ENCODE measurements at places on chromosomes 12 and 14. TPM values are rescaled to one million over a fixed set of nuclear protein-coding genes. Genes with fewer than 3 reads are reported as not detected.

GRCh38 chr12:2212971-2213869 is 160.4 kb downstream of the CACNA1C start:
- no peak for DNase-seq

GRCh38 chr12:9866860-9867269 is 2.3 kb downstream of the CLEC2B start:
- DNase-seq: no peak

- DNase-seq: no peak
Measured at GRCh38 chr12:79648881-79649280, 41.9 kb downstream of the PAWR start.

GRCh38 chr12:43206396-43206795 is 345.6 kb downstream of the ADAMTS20 start:
- no peak for DNase-seq

DNA sequence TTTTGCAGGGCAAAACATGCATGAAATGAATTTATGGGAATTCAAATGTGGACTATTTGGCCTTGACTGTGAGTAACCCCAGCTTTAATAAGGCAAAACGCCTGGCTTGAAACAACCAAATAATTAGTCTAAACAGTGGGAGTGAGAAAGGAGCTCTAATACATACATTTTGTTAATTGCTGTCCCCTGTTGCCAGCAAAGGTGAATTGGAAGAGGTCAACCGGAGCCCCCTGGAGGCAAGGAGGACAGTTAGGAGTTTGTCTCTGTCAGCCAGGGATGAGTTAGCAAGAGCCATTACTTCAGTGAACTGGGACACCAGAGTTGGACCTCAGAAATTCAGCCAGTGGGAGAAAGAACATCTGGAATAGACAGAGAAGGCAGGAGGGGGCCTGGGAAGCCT is 17.4 kb downstream of the KRT76 start:
- no peak for DNase-seq

DNA sequence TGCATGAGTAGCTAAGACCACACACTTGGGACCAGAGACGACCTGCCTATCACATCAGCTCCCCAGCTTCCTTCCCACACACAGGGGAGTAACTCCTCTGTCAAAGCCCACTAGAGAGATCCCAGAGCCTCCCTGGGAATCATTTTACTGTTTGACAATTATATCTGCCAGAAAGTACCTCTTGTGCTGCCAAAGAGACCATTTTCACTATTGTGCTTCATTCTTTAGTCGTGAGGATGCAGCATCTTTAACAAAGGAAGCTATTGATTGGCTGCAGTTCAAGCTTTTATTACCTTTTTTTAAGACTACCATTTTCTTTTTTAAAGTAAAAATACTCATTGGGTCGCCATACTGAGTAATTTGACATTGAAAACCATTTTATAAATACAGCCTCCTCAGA is 194.5 kb upstream of the RGS6 start:
- DNase-seq: no peak

DNA sequence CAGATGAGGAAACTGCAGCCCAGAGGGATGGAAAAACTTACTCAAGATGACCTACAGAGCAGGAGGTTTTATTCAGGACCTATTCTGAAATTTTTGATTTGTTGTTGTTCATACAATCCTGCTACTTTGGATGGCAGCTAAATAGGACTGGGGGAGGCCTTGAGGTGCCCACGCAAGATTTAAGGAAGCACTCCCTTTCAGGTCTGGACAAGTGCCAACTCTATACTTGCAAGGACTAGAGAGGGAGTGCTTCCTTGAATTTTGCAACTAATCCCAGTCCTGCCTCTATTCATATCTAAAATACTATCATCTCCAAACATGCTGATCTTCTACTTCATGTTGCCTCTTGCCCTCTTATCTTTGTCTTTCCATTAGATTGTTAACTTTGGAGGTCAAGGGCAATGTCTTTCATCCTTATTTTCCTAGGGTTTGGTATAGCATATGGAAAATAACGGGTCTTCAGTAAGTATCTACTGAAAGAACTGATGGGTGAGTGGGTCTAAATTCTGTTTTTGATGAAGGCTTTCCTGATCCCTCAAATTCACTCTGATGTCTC is 28.6 kb upstream of the PPM1H start:
- DNase-seq: no peak

DNA sequence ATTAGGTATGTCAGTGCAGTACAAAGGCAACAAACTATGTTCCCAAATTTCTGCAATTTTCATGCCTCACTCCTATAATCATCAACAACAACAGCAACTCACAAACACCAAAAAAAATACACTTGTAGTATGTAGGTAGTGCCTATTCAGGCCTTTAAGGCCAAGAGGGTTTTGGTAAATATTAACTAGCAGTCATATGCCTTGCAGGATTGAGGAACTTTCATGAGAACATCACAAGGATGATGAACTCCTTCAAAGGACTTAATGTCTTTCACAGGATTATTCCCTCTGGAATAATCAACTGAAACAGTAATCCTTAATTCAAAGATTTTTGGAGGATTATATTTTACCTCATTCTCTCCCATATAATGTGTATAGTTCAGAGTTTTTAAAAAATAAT is 293.8 kb downstream of the NOVA1 start:
- no peak for DNase-seq

DNA sequence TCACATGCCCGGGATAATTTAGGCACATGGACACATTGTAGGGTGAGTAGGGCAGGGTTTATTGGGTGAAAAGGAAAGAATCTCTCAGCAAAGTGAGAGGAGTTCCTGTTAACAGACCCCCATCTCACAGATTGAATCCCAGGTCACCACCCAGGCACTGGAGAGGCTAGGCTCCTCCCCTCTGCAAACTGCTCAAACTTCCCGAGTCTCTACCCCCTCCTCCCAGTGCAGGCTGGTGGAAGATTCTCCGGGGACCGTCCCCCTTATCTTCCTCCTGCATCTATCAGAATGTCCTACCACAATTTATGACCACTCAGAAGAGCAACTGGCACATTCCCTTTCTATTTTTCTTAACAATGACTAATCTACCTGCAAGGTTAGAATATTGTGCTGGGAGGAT is 126.0 kb downstream of the NTF3 start:
- no peak for DNase-seq

DNA sequence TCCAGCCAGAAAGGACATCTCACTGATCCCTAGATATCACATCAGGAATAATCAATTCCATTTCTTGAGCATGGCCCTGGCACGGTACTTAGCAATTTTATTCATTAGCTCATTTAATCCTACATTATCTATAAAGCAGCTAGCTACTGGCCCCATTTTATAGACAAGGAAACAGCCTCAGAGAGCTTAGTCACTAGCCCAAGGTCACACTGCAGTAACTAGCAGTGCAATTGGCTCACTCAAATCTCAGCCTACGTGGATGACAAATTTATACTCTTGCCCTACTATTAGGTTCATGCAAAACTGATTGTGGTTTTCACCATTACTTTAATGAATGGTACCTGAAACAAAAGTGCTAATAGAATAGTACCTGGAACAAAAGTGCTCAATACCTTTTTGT is 41.7 kb downstream of the NUAK1 start:
- no peak for DNase-seq

DNA sequence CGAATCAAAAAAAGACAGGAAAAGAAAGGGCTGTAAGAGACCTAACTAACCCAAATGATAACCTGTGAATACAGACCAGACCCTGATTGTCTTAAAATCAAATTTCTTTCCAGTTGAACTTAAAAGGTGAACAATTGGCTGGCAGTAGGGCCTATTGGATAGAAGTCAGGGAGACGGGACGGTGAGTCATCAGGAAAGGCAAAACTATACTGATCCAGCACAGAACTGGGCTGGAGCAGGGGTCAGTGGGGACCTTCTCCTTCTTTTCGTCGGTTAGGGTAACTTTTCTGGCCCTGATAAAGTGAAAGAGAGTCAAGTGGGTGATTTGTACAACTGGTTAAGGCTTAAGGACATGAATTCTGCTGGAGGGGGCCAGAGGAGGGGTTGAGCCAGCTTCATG is 84.9 kb upstream of the OTX2 start:
- DNase-seq: no peak

DNA sequence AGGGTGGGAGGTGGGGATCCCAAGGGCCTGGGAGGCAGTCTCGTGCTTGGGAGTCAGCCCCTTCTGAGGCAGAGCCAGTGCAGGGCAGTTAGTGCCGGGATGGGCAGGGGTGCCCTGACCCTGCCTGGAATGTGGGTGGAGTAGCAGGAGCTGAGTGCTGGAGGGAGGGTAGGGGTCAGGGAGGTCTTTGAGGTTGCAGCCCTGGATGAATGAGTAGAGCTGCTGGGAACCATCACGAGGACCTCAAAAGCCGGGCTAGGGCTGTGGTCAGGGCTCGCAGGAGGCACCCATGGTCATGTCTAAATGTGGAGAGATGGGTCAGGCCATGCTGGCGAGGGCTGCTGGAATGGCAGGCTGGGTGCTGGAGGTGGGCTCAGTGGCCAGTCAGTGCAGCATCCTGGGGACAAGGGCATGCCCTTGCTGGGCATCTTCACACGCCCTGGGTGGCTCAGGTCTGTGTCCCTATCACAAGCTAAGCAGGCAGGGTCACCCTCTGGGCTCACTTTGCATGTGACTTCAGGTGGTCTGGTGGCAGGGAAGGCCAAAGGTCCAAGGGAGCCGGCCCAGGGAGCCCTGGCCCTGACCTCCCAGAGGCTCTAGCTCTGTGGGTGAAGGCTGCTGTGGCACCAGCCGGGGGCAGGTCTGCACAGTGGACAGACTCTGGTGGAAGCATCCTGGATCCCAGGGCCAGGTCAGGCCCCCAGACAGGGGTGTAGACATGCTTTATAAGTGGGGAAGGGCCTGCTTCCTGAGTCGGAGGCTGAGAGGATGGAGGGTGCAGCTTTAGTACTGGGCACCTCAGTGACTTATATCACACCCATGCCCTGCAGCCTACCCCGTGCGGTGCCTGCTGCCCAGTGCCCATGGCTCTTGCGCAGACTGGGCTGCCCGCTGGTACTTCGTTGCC is 24.5 kb downstream of the PAPLN start:
- DNase-seq: no peak

DNA sequence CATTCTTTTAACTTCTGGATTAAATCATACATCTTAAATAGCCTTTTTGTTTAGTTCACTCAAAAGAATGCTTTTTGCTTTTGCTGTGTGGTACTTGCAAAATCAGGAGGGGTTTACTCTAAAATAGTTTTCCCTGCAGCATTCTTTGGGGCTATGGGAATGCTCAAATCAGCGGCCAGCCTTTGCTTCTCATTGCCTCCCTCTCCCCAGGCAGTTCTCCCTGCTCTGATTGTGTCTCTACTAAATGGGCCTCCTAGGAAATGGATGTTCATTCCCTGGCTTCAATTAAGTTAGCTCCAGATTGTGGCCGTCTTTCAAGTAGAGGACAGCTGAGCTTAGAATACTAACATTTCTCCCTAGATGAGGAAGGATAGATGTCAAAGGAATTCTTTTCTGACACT is 4.4 kb downstream of the TULP3 start:
- DNase-seq: no peak

- no peak for DNase-seq
Measured at GRCh38 chr14:101075801-101076413, 172.4 kb upstream of the RTL1 start.

- no peak for DNase-seq
Measured at GRCh38 chr14:24368562-24369252, 723 bp downstream of the NFATC4 start.

- DNase-seq: no peak
Measured at GRCh38 chr12:93937812-93938211, 210.6 kb upstream of the PLXNC1 start.

GRCh38 chr14:32254952-32255679 is 52.0 kb upstream of the RNU6-8 start:
- DNase-seq: peak; percentile 37

DNA sequence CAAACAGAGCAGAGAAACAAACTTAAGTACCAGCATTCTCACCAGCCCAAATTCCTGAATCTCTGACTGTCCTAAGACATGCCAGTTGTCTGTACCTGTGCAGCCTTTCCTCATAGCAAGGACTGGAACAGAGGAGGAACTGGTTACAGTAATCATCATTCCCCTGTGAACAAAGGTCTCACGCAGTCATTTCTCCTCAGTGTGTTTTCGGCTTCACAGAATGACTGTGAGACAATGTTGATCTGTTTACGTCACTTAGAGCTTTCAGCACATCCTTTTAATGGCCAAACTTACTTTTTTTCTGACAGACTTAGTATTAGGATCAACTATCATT is 169.0 kb downstream of the FBXL14 start:
- DNase-seq: no peak

DNA sequence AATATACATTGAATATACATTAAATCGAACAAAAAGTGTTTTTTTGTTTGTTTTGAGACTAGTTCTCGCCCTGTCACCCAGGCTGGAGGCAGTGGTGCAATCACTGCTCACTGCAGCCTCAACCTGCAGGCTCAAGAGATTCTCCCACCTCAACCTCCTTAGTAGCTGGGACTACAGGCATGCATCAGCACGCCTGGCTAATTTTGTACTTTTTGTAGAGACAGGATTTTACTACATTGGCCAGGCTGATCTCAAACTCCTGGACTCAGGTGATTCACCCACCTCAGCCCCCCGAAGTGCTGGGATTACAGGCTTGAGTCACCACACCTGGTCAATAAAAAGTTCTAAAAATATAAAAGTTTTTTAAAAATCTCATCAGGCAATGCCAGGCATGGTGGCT is 10.2 kb upstream of the RNF212B start:
- DNase-seq: no peak

DNA sequence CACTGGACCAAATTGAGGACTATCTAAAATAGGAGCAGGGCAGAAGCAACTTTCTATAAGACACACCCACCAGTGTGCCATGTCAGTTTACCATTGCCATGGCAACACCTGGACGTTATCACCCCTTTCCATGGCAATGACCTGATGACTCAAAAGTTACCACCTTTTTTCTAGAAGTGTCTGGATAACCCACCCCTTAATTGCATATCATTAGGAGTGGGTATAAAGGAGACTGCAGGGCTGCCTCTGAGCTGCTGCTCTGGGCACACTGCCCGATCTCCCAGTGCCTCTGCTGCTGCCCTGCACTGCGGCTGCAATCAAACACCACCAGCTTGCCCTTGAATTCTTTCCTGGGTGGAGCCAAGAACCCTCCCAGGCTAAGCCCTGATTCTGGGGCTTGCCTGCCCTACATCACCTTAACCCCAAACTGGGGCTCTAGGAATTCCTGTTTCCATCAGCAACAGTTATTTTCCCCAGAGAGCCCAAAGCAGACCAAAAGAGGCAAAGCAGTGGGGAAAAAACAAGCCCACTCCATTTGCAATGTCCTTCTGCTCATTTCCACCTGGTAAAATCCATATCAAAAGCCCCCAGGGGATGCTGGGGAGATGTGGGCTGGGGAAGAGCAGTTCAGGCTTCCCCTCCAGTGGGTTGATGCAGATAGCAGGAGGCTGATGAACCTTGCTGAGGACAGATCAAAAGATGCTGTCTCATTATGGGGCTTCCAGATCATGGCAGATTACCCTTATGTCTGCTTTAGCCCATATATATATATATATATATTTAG is 129.5 kb upstream of the NCOR2 start:
- DNase-seq: no peak

GRCh38 chr14:100842799-100843198 is 16.9 kb downstream of the MEG3 start:
- no peak for DNase-seq

Gene ANHX
- total RNA-seq: not detected

Gene KLRF1
- not detected for total RNA-seq

Gene TDRD9
- total RNA-seq: 0.90 TPM

Gene SYNDIG1L
- total RNA-seq: not detected

Gene CFAP251
- 0.78 TPM for total RNA-seq

Gene LEMD3
- 34.3 TPM for total RNA-seq

Gene C12orf54
- total RNA-seq: not detected

Gene KCNA5
- total RNA-seq: not detected

Gene LTB4R2
- 10.4 TPM for total RNA-seq

Gene ETV6
- 58.0 TPM for total RNA-seq

Gene GALNT8
- 0.29 TPM for total RNA-seq

Gene TBK1
- total RNA-seq: 15.1 TPM
